Mesendoderm (in vitro differentiated cells): ENCODE measurements at places on chromosomes 4 and X.
A peak's percentile ranks its signal among the peaks of the same experiment; 100 is the strongest.

- peak; percentile 69 for DNase-seq
Observed at GRCh38 chrX:40154250-40154852, 56.6 kb upstream of the BCOR start.

DNA sequence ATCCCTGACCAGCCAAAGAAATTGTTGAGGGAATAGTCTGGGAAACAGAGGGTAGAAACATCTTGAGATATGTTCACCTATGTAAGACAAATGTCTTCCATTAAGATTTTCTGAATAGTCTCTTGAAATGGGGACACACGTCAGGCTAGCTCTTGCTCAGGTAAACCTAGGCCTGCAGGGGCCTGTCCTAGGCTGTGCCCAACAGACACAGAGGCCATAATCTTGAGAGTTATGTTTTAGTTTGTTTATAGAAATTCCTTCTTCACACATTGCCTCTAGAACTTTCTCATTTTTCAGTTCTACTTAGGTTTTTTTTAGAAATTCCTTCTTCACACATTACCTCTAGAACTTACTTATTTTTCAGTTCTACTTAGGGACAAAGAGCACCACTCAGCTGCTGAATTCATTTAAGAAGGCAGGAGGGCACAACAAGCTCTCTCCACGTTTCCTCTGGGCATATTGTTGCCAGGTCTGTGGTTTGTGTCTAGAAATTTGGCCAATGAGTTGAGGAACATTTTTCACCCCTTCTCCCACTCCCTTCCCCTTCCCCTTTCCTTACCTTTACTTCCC is 94.9 kb downstream of the ARHGAP24 start:
- DNase-seq: no peak

- peak; percentile 64 for DNase-seq
Observed at GRCh38 chrX:40146262-40147125, 48.7 kb upstream of the BCOR start.

DNA sequence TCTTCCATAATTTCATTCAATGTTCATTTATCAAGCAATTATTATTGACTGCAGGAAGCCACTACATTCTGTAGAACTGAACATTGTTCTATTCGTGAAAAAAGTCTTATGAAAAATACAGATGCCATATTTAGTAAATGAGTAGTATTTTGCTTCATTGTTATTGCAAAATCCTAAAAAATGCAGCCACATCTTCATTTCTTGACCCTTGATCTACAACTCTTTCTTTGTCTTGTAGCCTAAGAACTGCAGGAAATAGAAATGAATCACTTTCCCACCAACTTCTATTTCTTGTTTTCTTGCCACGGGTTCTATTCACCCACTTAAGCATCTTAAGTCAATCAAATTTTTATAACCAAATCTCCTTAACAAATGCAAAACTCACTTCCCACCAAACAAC is 63.3 kb downstream of the KCNIP4 start:
- no peak for DNase-seq

DNA sequence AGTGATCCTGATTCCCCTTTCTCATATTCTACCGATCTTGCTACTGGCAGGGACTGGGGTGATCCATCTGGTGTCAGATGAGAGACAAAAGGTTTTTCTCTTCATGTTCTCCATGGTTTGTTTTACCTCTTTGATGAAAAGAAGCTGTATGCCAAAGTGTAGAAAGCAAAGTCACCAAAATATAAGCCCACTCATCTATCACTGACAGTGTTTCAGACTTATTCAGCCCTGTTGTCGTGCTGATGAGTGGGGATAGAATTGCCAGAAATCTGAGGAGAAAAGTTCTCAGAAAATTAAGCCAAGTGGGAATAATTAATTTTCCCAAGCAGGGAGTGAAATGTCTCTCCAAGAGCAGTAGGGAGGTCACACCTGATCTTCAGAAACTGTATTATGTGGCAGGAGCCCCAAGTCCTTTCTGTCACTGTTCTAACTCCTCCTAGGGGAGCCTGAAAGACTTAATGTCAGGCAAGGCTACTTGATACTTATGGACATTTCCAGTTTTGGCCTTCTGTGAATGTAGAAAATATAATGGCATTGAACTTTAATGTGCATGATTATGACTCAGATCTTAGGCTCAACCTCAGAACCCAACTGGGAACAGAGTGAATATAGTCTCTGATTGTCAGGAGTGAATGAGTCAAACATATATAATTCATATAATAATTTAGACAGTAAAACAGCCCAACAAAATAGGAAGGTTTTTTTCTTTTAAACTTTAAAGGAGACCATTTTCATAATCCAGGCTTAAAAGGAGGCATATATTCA is 298.1 kb downstream of the ANKRD50 start:
- DNase-seq: no peak

DNA sequence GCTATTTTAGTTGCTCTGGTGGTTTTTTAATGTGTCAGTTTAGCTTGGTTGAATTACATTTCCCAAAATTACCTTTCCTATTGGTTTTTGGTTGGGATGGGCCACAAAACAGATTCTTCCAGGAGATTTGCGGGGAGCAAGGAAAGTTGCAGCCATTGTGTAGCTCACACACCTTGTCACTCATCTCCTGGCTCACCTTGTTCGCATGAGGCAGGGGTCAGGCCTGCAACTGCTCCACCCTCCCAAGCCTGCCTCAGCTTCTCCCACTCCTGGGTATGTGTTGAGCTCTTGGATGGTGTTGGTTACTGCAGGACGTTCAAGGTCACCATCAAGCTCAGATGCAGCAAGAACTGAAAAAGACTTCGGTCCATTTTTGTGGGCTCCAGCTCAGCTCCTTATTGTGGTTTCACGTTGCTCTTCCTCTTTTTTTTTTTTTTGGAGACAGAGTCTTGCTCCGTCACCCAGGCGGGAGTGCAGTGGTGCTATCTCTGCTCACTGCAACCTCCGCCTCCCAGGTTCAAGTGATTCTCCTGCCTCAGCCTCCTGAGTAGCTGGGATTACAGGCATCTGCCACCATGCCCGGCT is 95.6 kb upstream of the METTL14 start:
- no peak for DNase-seq

DNA sequence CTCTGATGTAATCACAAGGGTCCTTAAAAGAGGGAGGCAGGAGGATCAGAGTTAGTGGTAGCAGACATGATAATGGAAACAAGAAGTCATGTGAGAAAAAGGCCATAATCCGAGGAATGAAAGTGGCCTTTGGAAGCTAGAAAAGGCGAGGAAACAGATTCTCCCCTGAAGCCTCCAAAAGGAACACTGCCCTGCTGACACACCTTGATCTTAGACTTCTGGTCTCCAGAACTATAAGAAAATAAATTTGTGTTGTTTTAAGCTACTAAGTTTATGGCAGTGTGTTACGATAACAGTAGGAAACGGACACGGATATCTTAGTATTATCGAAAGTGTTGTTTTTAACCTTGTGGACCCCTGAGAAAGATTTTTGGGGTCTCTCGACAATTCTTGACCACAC is 24.4 kb downstream of the CLCN3 start:
- no peak for DNase-seq

- DNase-seq: no peak
Observed at GRCh38 chr4:181559637-181560036, 683.6 kb upstream of the TENM3 start.
